ENCODE measurements at places on chromosomes 3 and 15.

- H3K4me3 ChIP-seq: no peak overlapping the region
- DNase-seq: no peak
- H3K4me1 ChIP-seq: no peaks in the 10 kb centered on the region
Observed at GRCh38 chr3:116929505-116930222, 220.1 kb downstream of the TUSC7 start.

- no peaks in the 10 kb centered on the region for H3K4me1 ChIP-seq
- DNase-seq: no peak
- no peak overlapping the region for H3K4me3 ChIP-seq
- no peak overlapping the region for H3K27ac ChIP-seq
- no peaks in the 10 kb centered on the region for H3K36me3 ChIP-seq
Observed at GRCh38 chr3:12708584-12709192, 44.8 kb upstream of the RAF1 start.

- H3K36me3 ChIP-seq: peaks cover 15% of the 10 kb centered on the region
- DNase-seq: no peak
- no peak overlapping the region for H3K27ac ChIP-seq
Observed at GRCh38 chr3:150458001-150458400, 49.9 kb downstream of the TSC22D2 start.

DNA sequence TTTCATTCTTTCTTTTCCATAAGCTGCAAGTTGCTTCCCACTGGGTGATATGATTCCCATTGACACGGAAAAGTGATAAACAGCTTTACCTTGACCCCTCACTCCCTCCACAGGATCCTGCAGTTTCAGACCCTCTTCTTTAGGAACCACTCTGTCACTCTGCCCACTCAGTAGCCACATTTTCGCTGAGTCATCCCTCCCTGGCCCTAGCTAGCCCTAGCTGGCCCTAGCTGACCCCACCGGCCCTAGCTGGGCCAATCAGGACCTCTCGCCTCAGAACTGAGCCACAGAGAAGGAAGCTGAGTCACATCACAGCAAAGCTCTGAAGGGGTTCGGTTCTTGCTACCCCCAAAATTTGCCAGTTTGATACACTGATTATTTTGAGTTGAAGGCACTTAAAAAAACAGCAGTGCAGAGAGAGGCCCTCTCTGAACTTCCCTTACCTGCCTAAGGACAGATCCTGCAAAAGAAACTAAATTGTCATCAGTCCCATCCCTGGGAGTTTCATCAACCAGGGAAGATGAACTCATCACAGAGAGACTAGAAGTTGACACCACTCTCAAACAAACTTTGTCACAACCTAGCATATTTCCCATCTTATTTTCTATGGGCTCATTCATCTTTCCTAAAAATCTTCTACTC is 233.5 kb upstream of the PROK2 start:
- peaks cover 2% of the 10 kb centered on the region for H3K27me3 ChIP-seq
- H3K27ac ChIP-seq: peak overlapping the region; percentile 22
- peaks cover 26% of the 10 kb centered on the region for H3K4me1 ChIP-seq
- DNase-seq: no peak
- no peak overlapping the region for H3K4me3 ChIP-seq

- H3K27ac ChIP-seq: peak overlapping the region; percentile 95
- DNase-seq: no peak
- H3K4me1 ChIP-seq: peaks cover 17% of the 10 kb centered on the region
- H3K36me3 ChIP-seq: peaks cover 9% of the 10 kb centered on the region
- H3K4me3 ChIP-seq: peak overlapping the region; percentile 90
Observed at GRCh38 chr3:119676020-119676419, 1.2 kb downstream of the COX17 start.

GRCh38 chr3:193656445-193656844 is 63.4 kb downstream of the OPA1 start:
- H3K27me3 ChIP-seq: no peaks in the 10 kb centered on the region
- H3K27ac ChIP-seq: no peak overlapping the region
- peaks cover 8% of the 10 kb centered on the region for H3K36me3 ChIP-seq
- no peak for DNase-seq
- no peak overlapping the region for H3K4me3 ChIP-seq
- H3K4me1 ChIP-seq: no peaks in the 10 kb centered on the region

DNA sequence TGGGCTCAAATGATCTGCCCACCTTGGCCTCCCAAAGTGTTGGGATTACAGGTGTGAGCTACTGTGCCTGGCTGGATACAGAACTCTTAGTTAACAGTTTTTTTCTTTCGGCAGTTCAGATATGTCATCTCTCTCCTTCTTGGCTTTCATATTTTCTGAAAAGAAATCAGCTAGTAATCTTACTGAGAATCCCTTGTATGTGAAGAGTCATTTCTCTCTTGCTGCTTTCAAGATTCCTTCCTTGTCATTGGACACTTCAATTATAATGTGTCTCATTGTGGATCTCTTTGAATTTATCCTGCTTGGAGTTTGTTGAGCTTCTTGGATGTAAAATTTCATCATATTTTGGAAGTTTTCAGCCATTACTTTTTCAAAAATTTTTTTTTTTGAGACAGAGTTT is 17.0 kb downstream of the TRIM69 start:
- H3K27me3 ChIP-seq: peaks cover 20% of the 10 kb centered on the region
- no peak overlapping the region for H3K4me3 ChIP-seq
- H3K27ac ChIP-seq: no peak overlapping the region
- peaks cover 2% of the 10 kb centered on the region for H3K36me3 ChIP-seq
- no peaks in the 10 kb centered on the region for H3K4me1 ChIP-seq
- no peak for DNase-seq

DNA sequence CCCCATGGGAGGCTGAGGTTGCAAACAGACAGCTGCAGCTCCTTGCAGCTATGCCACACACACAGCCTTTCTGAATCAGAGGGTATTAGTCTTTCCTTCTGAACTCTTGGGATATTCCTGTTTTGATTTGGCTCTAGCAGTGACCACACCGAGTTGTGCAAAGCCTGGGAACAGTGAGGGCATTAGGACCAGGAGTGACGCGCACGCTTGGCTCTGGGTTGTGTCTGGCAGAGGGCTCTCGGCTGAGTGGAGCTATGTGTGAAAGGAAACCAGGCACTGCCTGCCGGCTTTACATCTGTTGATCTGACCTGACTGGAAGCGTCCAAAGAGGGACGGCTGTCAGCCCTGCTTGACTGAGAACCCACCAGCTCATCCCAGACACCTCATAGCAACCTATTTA is at the start of gene GALNT15:
Gene GALNT15 (plus strand): TSS at position 292 of the 400 bp plus-strand sequence. CDS start 472 bp downstream, outside the sequence.
- no peaks in the 10 kb centered on the region for H3K4me1 ChIP-seq
- no peak for DNase-seq
- H3K27me3 ChIP-seq: peaks cover 48% of the 10 kb centered on the region
- no peak within 1 kb of the TSS for H3K4me3 ChIP-seq
- no peaks in the 10 kb centered on the region for H3K36me3 ChIP-seq

DNA sequence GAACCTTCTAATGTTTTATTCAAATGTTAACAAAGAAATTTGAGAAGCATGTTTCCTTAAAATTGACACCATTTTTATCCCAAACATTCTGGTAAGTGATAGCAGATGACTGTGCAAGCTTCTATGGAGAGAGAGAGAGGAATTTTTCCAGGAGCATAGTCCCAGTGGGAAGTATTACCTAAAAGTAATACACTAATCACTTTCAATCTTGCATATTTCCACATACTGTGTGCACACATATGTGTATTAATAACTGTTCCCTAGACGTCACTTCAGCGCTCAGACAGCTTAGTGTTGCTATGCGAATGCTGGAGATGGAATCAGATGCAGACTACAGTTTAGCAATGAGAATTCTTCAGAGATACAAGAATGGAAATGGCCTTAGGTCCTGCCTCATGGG is 424.3 kb upstream of the TPRG1 start:
- no peak overlapping the region for H3K27ac ChIP-seq
- H3K4me3 ChIP-seq: no peak overlapping the region
- no peaks in the 10 kb centered on the region for H3K27me3 ChIP-seq
- H3K36me3 ChIP-seq: peaks cover 1% of the 10 kb centered on the region

DNA sequence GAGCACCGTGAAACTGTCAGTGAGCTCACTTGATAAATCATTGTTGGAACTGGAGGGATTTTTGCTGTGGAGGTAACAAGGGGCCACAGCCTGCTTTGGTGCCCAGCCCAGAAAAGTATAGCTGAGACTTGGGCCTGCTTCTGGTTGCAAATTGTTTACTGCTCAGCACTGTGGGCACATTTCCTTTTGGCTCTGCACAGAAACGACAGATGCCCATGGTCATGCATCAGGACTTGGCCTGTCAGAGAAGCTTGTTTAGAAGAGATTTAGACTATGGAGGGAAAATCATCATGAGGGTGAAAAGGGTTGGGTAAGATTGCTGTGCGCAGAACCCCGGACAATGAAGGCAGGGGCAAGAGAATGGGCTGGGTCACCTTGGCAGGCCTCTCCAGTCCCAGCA is 286.1 kb upstream of the CTNNB1 start:
- DNase-seq: no peak
- peak overlapping the region; percentile 16 for H3K27ac ChIP-seq
- no peaks in the 10 kb centered on the region for H3K27me3 ChIP-seq
- peaks cover 17% of the 10 kb centered on the region for H3K4me1 ChIP-seq
- no peaks in the 10 kb centered on the region for H3K36me3 ChIP-seq

- peaks cover 23% of the 10 kb centered on the region for H3K4me1 ChIP-seq
- H3K4me3 ChIP-seq: peak overlapping the region; percentile 70
- peak; percentile 63 for DNase-seq
- H3K27me3 ChIP-seq: peaks cover 70% of the 10 kb centered on the region
- peak overlapping the region; percentile 47 for H3K27ac ChIP-seq
Observed at GRCh38 chr15:42581272-42581730, 5.9 kb downstream of the STARD9 start.

- H3K36me3 ChIP-seq: no peaks in the 10 kb centered on the region
- no peak overlapping the region for H3K27ac ChIP-seq
- no peak overlapping the region for H3K4me3 ChIP-seq
- no peaks in the 10 kb centered on the region for H3K27me3 ChIP-seq
Observed at GRCh38 chr3:61451841-61452240, 109.5 kb upstream of the PTPRG start.

- H3K36me3 ChIP-seq: no peaks in the 10 kb centered on the region
- DNase-seq: no peak
- no peaks in the 10 kb centered on the region for H3K27me3 ChIP-seq
Observed at GRCh38 chr3:146037697-146038096, 123.3 kb downstream of the PLOD2 start.

DNA sequence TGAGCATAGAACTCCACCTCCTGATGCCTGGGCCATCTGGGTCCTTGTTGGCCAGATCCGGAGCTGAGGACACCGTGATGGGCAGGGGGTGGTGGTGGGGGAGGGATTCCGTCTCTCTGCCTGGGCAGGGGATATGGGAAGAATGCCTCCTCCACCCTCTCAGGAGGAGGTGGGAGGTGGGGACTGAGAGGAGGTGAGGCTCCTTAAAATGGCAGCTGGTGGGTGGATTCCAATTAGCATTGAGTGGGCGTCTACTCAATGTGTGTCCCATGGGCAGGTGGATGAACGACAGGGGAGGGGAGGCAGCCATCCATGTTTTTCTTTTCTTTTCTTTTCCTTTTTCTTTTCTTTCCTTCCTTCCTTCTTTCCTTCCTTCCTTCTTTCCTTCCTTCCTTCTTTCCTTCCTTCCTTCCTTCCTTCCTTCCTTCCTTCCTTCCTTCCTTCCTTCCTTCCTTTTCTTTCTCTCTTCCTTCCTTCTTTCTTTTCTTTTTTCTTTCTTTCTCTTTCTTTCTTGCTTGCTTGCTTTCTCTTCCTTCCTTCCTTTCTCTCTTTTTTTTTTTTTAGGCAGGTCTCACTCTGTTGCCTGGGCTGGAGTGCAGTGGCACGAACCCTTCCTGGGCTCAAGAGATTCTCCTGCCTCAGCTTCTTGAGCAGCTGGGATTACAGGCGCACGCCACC is 5.0 kb downstream of the SLC28A1 start:
- H3K36me3 ChIP-seq: no peaks in the 10 kb centered on the region
- no peak for DNase-seq
- peaks cover 27% of the 10 kb centered on the region for H3K27me3 ChIP-seq
- H3K4me1 ChIP-seq: peaks cover 4% of the 10 kb centered on the region

GRCh38 chr3:385151-385550 is 188.6 kb downstream of the CHL1 start:
- DNase-seq: no peak
- peaks cover 2% of the 10 kb centered on the region for H3K36me3 ChIP-seq
- H3K27me3 ChIP-seq: no peaks in the 10 kb centered on the region

GRCh38 chr15:75761446-75762356 is 49.1 kb upstream of the CSPG4 start:
- no peak for DNase-seq
- no peaks in the 10 kb centered on the region for H3K36me3 ChIP-seq
- peaks cover 15% of the 10 kb centered on the region for H3K4me1 ChIP-seq

DNA sequence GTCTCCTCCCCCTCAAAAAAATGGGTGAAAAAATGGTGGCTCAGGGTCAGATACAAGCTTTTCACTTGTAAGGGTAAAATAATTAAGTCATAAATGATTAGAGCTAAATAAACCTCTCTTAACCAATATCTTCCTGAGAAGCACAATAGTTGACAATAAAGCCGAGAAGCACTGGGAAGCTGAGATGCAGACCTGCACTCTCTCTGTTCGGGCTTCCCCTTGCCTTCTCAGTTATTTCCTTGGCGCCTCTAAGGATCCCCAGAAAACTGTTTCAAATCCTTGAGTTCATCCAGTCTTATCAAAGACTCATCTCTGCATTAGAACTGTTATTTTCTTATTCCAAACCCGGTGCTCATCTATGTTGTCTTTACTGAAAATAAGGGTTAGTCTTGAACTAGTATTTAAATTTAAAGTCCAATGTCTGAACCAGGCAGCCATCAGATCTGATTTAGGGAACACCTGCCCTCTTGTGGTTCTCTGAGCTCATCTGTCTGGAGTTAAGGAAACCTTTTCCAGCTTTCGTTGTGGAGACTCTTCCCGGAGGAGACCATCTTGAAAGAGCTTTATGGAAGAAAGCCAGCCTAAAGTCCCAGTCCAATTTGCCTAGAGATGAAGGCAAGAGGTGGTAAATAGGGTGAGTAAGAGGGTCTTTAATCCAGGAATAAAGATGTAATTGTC is 256.4 kb upstream of the MCTP2 start:
- H3K4me3 ChIP-seq: no peak overlapping the region
- H3K27me3 ChIP-seq: peaks cover 54% of the 10 kb centered on the region

DNA sequence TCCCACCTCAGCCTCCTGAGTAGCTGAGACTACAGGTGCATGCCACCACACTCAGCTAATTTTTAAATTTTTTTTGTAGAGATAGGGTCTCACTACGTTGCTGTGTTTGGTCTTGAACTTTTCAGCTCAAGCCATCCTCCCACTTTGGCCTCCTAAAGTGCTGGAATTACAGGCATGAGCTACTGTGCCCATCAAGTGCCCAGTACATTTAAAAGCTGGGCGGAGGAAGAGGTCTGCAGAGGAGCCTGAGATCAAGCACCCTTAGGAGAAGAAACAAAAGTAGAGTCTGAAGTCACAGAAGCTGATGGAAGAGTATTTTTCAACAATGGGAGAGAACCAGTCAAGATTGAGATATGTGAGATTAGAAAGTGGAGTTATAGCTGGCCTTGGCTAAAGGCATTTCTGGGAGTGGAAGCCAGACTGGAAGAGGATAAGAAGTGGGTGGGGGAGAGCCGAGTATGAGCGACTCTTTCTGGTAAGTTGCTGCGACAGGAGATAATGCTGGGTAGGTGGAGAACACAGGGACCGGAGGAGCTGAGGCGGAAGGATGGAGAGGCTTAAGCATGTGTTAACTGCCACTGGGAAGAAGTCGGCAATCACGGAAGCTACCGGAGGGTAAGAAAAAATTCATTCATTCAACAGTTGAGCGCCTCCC is 782 bp upstream of the IREB2 start:
- H3K4me3 ChIP-seq: peak overlapping the region; percentile 95
- H3K4me1 ChIP-seq: peaks cover 13% of the 10 kb centered on the region
- H3K27me3 ChIP-seq: peaks cover 3% of the 10 kb centered on the region
